Activated CD4-positive, alpha-beta memory T cell treated with anti-CD3 and anti-CD28 coated beads, Interleukin-2, amount 10 ng/mL, durations not matched to agents 7 days and 5 days (primary cell): ENCODE measurements at places on chromosomes 5 and 9. TPM values are rescaled to one million over a fixed set of nuclear protein-coding genes. Genes with fewer than 3 reads are reported as not detected.

The SH3GLB2 gene
- 90.5 TPM for total RNA-seq

The GPR21 gene
- total RNA-seq = 0.58 TPM

The LHX6 gene
- not detected for total RNA-seq

The NKD2 gene
- total RNA-seq = 3.6 TPM

The ATOSB gene
- total RNA-seq = 26.8 TPM

The EIF4E1B gene
- total RNA-seq = not detected

The CHSY3 gene
- not detected for total RNA-seq

The NRARP gene
- 0.75 TPM for total RNA-seq

The TMEM252 gene
- total RNA-seq = not detected

The ASPN gene
- total RNA-seq = not detected

The PAEP gene
- not detected for total RNA-seq

The SURF6 gene
- 9.3 TPM for total RNA-seq
